ENCODE measurements at places on chromosomes 16 and 17. TPM values are rescaled to one million over a fixed set of nuclear protein-coding genes. Genes with fewer than 3 reads are reported as not detected.
A peak's percentile ranks its signal among the peaks of the same experiment; 100 is the strongest.

NAGS gene
- total RNA-seq: 0.50 TPM

DNA sequence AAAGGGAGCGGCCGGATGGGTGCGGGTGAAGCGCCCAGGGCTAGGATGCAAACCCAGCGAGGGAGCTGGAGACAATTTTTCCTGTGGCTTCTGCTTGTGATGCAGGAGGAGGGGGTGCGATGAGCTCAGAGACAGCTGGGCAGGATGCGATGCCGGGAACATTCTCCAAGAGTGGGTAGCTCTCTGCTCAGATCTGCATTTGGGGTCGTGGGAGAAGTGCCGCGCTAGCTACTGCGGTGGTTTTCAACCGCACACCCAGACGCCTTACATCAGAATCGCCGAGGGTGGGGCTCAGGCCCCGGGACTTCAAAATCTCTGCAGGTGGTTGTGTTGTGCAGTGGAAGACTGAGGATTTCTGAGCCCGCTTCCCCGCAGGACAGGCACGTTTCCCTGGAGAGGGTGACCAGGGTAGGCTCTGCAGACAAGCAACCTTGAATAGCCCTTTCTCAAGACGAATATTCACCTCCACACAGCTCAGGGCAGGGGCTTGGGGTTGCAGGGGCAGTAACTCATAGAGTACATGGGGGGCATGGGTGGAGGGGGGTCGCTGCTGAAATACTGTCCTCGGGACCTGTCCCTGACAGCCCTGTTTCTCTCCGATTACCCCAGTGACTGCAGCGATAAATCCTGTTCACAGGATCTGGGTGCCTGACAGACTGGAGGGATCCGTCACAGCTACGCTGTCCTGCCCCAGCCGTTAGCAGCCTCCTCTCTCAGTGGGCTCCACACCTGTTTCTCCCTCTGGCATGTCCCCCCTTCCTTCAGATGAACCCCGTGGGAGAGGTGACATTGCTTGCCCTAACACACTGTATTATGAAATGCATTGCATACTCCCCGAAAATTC lies 63.3 kb downstream of the HAPSTR1 start:
- no peak for DNase-seq

DNA sequence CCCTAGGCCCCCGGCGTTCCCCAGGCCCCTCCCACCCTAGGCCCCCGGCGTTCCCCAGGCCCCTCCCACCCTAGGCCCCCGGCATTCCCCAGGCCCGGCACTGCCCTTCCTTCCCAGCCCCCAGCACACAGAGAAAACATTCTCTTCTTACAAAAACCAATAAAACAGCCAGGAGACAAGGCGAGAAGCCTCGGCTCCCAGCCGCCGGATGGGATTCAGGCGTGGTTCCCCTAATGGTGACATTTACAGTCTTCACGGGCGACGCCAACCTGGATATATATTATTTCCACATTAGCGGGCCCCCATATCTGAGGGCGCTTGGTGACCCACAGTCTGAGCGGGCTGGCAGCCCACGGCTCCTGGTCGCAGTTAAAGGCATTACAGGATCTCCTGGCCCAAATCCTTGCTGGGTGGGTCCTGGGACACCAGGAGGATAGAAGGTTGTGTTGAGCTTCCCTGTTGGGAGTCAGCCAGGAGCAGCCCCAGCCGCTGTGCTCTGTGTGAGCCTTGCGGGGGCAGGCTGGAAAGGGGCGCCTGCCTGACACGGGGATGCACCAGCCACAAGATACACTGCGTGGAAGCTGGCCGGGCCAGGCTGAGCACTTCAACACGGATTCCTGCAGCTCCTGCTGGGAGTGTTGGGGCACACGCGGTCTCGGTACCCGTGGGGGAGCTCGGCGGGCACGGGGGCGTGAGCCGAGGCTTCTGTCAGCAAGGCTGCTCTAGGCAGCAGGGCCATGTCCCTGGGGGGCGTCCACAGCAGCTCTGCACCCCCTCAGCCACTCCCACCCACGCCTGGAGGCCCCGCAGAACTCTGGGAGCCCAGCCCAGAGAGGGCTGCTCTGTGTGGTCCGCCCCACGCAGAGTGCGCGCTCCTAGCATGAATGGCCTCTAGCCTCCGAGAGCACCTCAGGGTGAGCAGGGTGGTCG lies 83.7 kb downstream of the LMF1 start:
- peak; percentile 17 for DNase-seq

GRCh38 chr16:76241755-76242154 lies 35.4 kb upstream of the CNTNAP4 start:
- no peak for DNase-seq

DNA sequence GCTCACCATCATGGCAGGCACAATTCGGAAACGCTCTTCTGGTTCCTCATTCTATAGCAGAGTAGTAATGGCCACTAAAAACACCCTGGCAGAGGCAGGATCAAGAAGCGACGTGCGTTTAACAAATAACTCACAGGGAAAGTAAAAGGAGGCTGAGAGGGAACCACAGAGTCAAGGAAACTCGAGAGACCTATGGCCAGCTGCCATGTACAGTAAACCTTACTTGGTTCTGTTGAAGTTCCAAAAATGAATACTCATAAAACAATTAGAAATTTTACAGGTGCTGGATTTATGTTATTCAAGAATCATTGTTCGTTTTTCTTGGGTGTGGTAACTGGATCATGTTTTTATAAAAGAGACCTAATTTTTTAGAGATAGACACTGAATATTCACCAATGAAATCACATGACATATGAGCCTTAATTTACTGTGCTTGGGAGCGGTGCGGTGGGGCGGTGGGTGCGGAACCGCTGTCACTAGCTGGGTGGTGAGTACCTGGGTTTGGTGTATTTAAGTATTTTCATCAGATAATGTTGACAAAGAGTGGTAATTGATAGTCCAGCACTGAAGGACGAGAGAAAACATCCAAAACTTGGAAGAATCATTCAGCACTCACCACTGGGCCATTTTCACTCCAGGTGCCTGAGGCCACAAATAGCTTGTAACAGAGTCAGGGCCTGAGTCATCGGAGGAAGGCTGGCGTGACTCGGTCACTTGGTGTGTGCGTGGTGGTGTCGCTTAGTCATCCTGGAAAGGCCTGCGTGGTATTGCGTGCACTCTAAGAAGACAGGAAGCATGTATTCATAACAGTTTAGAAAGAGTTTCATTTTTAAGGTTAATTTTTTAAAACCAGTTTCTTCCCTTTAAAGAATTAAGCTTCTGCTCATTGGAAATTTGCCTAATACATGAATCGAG lies 135.4 kb upstream of the CHMP6 start:
- peak; percentile 64 for DNase-seq

- no peak for DNase-seq
Observed at GRCh38 chr17:6597727-6598126, 41.4 kb upstream of the PITPNM3 start.

DNA sequence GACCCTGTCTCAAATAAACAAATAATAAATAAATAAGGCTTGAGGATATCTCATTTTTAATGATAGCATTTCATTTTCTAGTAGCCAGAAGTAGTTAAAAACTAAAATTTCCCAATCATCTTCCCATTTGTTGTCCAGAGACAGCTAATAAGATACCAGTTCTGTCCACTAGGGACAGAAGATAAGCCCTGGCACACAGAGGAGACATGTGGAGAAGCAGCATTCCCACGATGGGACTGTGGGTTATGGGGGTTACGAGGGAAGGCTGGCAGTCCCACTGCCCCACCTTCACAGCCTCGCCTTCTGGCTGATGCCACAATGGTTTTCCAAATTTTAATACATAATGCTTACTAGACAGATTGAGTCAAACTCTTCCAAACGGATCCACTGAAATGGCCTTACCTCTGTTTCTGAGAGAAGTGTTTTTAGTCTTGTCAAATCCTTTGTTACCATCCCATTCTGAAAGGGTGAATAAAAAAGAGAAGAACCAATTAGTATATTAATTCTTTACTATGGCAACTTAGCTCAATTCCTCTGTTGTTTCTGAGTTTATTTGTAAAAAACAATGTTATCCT lies 44.2 kb downstream of the HELZ start:
- peak; percentile 20 for DNase-seq

CEP295NL gene
- total RNA-seq: 1.7 TPM

DNA sequence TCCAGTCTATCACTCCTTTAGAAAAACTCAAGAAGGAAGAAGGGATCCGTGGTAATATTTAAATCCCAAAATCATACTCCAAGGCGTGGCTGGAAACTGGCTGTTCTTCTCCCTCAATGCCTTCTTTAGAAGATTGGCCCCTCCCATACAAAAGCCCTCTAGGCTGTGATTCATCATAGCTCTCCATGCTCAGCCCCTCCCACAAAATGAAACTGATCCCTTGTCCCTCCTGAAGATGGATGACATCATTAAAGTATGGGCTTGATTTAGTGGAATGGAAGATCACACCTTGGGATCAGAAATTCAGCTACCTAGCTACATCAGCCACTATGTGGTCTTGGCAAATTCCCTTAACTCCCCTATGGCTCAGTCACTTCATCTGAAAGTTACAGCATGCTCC lies 4.1 kb downstream of the GRIN2A start:
- DNase-seq: no peak

TBKBP1 gene
- total RNA-seq: 30.4 TPM

- DNase-seq: no peak
Observed at GRCh38 chr16:70777973-70778406, 23.0 kb downstream of the VAC14 start.

HOXB9 gene
- 4.5 TPM for total RNA-seq

- no peak for DNase-seq
Observed at GRCh38 chr17:34920676-34921075, 40.6 kb downstream of the CCT6B start.

ARHGDIG gene
- total RNA-seq: 1.9 TPM

ALOX15 gene
- total RNA-seq: 0.21 TPM

DNA sequence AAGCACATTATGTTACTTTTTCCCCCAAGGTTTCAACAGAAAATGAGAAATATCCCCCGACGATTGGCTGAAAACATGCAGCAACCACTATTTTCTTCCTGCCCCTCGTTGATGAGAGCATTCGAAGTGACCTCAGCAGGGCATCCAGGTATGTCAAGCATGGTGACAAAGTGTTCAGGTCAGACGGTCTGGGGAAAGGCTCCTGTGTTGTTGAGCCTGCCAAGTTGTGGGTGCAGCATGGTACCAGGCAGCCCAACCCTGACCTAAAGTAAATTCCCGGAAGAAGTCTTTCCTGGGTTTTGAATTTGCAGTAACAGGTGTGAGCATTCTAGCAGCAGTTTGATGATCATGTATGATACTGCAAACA lies 51.7 kb upstream of the SEC14L1 start:
- no peak for DNase-seq

DNA sequence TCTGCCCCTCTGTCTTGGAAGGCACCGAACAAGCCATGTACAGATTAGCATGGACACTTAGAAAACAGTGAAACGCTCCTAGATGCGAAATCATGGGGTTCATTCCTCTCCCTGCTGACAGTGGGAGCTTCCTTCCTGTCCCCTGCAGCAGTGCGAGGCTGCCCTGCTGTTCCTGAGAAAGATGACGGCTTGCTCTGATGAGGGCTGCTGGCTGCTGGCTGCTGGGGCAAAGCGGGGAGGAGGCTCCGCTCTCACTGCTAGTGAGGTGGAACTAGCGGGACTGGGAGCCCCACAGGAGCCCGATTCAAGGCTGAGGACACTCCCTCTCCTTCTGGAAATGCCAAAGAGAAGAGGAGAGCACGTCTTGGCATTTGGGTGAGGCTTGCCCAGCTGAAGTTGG lies 25.9 kb upstream of the CACNG4 start:
- no peak for DNase-seq

GRCh38 chr16:26149364-26150190 lies 457.8 kb downstream of the HS3ST4 start:
- DNase-seq: no peak

GRCh38 chr16:50314665-50315064 lies 48.3 kb downstream of the ADCY7 start:
- DNase-seq: no peak

- no peak for DNase-seq
Observed at GRCh38 chr17:39110435-39111136, 40.9 kb downstream of the PLXDC1 start.

GRCh38 chr16:54991525-54991924 lies 60.9 kb downstream of the IRX5 start:
- no peak for DNase-seq

GRCh38 chr17:76496464-76496863 lies 4.8 kb downstream of the RHBDF2 start:
- no peak for DNase-seq

GRCh38 chr17:77476931-77477805 lies 336.4 kb downstream of the SEC14L1 start:
- DNase-seq: no peak

CDH1 gene
- total RNA-seq: 783 TPM

DNA sequence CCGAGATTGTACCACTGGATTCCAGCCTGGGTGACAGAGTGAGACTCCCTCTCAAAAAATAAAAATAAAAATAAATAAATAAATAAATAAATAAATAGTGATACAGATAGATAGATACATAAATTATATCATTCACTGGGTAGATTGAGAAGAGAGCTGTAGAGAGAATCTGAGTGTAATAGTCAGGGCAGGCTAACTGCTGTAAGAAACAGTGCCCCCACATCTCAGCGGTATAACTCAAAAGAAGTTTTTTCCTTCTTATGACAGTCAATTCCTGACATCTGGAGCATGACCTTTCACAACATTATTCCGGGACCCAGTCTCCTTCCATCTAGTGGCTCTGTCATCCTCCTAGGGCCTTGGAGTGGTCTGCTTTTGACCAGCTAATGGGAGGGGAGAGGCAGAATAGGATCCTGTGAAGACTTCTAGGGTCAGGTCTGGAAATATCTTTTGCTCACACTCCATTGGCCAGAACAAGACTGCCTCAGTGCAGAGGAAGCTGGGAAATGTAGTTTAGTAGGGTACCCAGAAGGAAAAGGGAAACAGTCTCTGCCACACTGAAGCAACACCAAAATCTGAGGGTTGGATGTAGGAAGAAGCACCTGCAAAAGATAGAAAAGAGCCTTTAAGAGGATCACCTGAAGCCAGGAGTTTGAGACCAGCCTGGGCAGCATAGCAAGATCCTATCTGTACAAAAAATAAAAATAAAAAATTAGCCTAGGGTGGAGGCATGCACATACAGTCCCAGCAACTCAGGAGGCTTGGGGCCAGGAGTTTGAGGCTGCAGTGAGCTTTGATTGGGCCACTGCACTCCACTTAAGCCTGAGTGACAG lies 3.0 kb upstream of the QPRT start:
- DNase-seq: no peak

- peak; percentile 12 for DNase-seq
Observed at GRCh38 chr17:16934836-16935235, 37.1 kb downstream of the TNFRSF13B start.

- no peak for DNase-seq
Observed at GRCh38 chr16:2484898-2485508, 10.1 kb downstream of the TBC1D24 start.

PRR35 gene
- 0.14 TPM for total RNA-seq

CSH2 gene
- total RNA-seq: not detected

GRCh38 chr16:82055728-82056549 lies 20.9 kb downstream of the HSD17B2 start:
- DNase-seq: peak; percentile 62

DNA sequence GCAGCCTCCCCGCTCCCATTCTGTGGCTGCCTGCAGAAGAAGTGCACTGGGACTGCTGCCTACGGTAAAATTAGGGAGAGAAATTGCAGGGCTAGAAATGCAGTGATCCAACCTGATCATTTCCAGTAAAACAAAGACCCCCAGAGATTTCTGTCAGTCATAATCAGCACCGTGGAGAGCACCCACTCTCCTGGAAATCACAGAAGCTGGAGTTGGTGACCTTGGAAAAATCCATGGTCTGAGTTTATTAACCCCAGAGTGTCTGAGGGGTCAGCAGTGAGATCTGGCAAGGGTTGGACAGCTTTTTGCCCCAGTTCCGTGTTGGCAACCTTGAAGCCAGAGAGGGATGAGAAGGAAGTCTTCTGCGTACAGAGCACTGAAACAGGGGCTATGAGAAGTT lies 7.8 kb downstream of the SYCE1L start:
- no peak for DNase-seq

EFNB3 gene
- 5.1 TPM for total RNA-seq

NPIPB6 gene
- 1.4 TPM for total RNA-seq

Measured in Caco-2 (cell line).